Keratinocyte (primary cell): ENCODE measurements at places on chromosomes 13 and 19. TPM values are rescaled to one million over a fixed set of nuclear protein-coding genes. Genes with fewer than 3 reads are reported as not detected.

- DNase-seq, result no peak
Measured at GRCh38 chr19:49126575-49126974, 7.2 kb downstream of the PPFIA3 start.

DNA sequence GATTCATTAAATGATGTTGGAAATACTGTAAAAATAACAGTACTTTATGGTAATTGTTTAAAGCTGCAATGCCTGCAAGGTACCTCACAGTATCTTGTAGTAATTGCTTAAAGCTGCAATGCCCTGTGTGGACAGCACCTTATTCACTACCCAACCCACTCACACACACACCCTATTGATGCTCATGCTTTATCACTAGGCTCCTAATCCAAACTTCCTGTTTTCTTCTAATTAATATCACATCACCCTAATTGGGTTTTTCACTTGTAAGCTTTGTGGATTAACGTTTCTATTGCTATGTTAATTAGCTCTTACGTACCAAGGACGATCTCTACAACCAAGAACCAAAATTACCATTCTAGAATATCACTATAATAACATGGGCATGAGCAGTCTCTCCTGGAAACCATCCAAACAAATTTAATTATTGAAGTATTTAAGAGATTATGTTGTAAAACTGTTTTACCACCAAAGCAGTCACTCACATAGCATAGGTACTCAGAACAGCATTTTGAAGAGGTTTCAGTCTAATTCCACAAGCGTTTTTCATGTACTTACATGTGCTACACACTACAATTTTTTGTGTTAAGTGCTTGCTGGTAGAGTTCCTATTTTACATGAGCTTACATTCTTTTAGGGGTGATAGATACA, 303.8 kb downstream of the PCDH9 start:
- DNase-seq, result no peak

DNA sequence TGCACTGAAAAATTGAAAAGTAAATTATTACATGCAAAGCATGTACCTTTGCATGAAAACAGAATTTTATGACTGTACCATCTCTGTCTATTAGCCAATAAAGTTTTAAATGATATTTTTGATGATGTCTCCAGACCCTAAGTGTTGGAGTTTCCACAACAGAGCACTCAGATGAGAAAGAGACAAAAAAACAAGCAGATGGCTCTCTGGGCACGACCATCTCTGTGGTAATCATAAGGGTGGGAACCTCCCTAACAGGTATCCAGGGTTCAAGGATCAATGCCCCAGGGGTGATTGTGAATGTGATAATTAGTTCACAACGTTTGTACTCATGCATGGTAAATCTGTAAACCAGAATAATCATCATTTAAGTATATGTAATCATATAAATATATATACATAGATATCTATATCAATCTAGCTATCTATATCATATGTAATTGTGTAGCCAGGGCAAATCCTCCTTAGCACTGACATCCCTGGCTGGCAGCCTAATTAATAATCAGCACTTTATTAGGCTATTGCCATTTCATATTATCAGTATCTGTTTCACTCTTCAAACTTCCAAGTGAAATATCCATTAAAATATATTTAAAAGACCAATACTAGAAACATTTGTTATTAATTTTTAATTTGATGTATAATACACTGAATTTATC, 41.2 kb upstream of the FAM124A start:
- no peak for DNase-seq

GRCh38 chr19:11887611-11888531, at the start of gene ZNF69:
Gene ZNF69 (plus strand): TSS chr19:11887782. CDS start chr19:11887924, 142 bp downstream.
- DNase-seq, result no peak

DNA sequence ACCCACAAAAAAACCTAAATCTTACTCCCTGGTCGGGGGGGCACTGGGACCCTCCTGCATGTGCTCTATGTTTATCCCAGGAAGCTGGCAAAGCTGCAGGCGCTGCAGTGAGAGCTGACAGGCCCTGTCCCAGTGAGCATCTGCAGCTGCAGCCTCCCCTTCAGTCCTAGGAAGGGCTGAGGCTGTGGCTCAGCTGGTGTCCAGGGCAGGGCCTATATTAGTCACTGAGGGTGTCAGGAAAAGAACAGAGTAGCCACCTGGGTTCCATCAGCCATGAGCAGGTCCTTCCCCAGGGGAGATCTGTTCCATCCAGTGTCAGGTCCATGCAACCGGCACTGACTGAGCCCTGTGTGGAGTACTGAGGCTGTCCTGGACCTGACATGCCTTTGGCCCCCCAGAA, 120.5 kb downstream of the TNFRSF19 start:
- no peak for DNase-seq

- DNase-seq, result no peak
Measured at GRCh38 chr13:79187917-79188690, 218.0 kb downstream of the RBM26 start.

GRCh38 chr13:75224053-75224742, 257.8 kb downstream of the TBC1D4 start:
- DNase-seq, result no peak

DNA sequence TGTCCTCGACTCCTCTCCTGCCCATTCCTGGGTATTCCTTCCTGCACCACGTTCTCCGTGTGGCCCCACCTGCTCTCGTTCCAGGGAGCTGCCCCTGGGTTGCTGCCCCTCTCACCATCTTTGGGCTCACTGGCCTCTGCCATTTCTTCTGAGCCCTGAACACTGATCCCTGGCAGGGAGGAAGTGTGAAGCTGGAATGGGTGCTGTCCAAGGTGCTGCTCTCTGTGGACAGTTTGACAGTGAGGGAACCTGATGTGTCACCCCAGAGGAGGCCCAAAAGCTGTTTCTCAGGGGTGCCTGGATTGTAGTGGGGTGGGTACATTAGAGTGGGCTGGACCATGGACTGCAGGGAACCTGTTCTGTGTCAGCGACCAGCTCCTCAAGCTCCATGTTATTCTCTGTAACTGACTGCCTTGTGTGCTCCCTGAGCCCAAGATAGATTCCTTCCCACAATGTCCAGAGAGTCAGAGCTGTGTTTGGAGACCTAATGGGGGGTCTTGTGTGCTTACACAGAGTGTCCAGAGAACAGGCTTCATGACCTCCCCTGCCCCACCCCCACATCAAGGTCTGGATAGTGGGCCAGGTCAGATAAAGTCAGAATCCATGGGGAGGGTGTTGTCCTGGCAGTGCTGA, 7.2 kb upstream of the CEACAM8 start:
- no peak for DNase-seq

DNA sequence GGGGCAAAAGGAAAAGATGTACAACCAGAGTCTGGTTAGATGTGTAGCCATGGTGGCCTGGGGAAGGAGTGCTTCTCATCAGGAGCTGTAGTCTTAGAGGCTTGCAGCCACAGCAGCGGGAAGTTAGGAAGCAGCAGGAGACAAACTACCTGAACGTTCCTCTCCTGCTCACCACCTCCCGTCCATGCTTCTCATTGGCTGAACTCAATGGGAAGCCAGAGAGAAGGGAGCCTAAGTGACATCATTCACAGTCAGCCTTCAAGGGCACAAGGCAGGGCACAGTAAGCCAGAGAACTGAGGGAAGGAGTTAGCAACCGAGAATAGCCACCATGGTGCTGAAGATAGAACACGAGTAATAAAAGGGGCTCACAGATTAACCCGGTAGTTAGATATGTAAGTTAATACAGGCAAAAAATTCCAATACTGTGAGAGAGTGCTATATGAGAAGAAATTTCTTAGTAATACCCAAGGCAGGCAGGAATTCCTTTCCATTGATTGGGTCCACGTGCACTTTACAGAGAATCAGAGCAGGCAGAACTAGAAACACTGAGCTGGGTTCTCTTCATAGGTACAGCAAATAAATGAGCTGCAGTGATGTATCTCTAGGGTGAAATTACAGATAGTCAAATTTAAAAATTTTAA, 391.5 kb upstream of the DACH1 start:
- no peak for DNase-seq

DNA sequence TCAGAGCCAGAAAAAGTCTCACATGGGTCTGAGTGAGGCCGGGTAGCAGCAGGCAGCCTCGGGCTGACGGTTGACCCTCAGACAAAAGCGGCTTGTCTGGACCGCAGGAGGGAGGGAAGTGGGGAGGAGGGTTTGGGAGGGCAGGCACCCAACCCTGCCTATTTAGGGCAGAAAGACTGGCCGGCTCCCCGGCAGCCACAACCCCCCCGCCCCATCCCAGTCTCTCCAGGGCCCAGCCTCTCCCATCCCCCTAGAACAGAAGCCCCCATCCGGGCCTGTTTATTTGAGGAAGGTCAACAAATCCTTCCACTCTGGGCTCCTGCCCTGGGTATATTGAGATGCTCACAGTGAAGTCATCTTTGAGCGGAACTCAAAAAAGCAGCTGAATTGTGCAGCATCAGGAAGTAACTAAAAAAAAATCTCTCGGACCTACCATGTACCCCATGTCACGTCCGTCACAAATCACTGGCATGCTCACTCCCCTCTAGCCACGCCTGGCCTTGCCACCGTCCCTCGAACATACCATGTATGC, 6.3 kb downstream of the DACT3 start:
- DNase-seq, result no peak

DNA sequence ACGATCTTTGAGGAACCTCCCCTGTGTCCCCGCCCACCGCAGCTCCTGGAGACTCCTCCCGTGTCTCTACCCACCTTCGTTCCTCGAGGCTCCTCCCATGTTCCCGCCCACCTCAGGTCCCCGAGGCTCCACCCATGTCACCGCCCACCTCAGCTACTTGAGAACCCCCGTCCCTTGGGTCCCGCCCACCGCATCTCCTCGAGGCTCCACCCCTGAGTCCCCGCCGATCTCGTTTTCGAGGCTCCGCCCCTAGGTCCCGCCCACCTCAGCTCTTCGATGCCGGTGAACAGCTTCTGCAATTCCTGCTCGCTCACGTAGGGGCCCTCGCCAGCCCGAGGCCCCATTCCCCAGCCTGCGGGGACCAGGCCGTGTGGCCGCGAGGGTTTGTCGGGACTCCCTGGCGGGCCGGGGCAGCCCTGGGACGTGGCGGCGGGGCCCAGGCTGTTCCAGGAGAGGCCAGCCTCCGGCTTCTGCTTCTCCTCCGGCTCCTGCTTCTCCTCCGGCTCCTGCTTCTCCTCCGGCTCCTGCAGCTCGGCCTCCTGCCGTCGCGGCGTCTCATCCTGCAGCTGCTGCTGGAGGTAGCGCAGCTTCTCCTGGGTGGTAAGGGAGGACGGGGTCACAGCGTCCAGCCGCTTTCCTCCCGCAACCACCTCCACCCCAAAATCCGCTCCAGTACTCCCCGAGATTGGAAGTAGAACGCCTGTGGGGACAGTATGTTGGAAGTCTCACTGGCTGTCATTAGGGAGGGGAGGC, 16.7 kb downstream of the TSKS start:
- no peak for DNase-seq

DNA sequence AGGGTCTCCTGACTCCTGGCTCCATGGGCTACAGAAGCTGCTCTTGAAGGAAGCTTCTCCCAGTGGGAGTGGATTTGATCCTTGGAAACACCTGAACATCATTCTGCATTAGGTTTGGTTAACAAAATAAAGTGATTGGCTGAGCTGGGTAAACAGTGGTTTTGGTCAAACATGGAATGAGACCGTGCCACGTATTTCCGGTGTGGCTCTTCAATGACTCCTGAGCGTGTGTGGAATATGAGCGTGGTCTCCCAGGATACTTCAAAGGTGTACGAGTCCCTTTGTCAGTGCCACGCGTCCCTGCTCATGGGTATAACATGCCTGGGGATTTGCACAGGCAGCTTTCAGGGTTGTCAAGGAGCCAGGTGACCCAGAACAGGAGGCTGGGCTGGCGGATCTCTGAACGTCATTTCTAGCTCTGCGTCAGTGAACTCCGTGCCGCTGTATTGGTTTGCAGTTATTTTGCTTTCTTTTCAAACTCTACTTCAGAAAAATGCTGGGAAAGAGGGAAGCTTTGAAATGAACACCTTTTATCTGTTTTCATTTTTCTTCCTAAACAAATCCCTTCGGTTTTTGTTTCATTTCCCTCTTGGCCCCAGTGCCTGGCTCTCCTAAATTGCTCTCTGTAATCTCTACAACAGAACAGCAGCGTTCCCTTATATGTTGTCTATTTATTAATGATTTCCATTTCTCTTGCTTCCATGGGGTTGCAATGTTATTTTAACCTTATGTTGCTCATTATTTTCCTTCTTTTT, 26.3 kb upstream of the GJB6 start:
- DNase-seq, result no peak

GRCh38 chr13:98217597-98217996, 40.5 kb upstream of the RNF113B start:
- DNase-seq, result no peak

DNA sequence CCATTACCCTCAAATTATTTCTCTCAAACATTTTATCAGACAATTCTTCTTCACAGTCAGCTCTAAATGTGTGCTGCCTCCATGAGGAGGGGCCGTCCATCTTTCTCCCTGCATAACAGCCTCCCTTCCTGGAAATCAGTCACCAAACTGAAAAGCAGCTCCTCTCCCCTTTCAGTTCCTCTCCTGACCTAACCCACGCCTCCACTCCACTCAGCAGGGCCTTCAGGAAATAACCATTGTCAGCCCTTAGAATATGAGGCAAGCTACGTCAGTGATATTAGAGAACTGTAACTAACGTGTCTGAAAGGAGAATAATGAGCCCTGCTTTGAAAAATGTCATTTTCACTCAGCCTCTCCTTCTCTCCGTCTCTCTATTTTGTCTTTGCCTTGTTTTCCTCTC, 116.2 kb downstream of the OLFM4 start:
- DNase-seq, result no peak

DNA sequence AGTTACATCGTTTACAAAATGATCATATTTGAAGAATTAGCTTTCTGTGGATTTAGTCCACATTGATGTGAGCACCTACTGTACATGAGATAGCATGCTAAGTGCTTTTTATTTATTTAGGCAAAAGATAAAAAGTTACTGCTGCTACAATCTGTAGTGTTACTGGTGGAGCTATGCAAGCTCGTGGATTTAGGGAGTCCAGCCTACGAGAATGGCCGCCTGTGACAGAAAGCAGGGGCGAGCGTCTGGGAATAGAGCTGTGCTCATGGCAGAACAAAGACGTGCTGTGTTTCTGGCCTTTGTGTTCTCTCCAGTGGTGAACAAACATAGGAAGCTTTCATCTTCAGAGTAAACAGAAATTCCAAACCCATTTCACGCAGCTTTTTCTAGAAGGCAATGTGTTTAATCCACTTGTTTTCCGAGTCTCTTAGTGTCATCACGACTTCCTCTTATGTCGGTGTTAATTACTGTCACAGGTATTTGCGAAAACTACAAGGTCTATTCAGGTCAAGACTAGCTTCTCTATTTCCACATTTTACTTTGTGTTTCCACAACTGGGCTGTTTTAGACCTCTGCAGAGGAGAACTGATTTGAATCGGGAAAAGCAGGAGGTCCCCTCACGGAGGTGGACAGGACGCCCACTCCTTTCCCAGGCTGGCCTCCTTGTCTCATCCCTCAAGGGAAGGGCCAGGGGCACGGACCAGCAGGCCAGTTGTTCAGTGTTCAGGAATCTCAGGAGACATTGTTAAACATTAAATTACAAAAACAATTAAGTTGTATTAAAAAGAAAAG, 67.3 kb downstream of the ATP11A start:
- DNase-seq, result no peak

GRCh38 chr19:18989316-18989715, 44.0 kb downstream of the SUGP2 start:
- DNase-seq, result no peak

The OR7D2 gene
- 0.03 TPM in 1 of 3 replicates, not detected in the others for polyA plus RNA-seq

The ZNF625 gene
- polyA plus RNA-seq, result 1.9 to 2.5 TPM (median 2.3 TPM) in 3 replicates

The DNASE2 gene
- polyA plus RNA-seq, result 23.5 to 38.3 TPM (median 27.2 TPM) in 3 replicates

The NLRP7 gene
- 0.03 TPM in 1 of 3 replicates, not detected in the others for polyA plus RNA-seq

The HMG20B gene
- 27.9 to 38.3 TPM (median 27.9 TPM) in 3 replicates for polyA plus RNA-seq

The MATK gene
- polyA plus RNA-seq, result 0.05 to 0.27 TPM (median 0.16 TPM) in 3 replicates

The GIPC3 gene
- polyA plus RNA-seq, result not detected in 3 replicates
